T-helper 17 cell (primary cell): ENCODE measurements at places on chromosomes 12 and 14. TPM values are rescaled to one million over a fixed set of nuclear protein-coding genes. Genes with fewer than 3 reads are reported as not detected.

- DNase-seq = no peak
These were observed 235.3 kb downstream of the PLCZ1 start for GRCh38 chr12:18502422-18502968.

GRCh38 chr12:57836442-57837375, 9.8 kb downstream of the CTDSP2 start:
- no peak for DNase-seq

DNA sequence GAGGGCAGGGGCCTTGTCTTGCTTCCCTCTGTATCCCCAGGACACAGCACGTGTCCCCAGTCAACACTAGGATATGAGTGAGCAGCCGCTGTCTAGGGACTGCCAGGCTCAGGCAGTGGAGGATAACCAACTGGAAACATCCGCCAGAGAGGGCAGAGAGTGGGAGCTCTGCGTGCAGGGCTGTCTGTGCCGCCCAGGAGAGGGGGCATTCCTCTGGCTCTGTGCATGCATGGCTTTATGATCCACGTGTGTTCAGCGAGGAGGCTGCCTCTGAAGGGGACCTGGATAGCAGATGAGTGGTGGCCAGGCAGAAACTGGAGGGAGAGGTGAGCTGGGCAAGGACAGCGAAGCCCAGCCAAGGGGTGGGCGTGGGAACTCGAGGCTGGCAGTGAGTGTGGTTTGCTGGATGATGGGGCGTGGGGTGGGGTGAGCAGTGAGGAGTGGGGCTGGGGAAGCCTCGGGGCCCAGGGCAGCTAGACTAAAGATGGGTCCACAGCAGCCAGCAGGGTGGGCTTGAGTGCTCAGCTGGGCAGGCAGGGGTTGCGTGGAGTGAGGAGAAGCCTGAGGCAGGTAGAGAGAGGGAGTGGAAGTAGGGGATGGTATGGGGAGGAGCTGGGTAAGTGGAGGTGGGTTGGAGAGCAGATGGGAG, 72.9 kb downstream of the PRIMA1 start:
- no peak for DNase-seq

- no peak for DNase-seq
These were observed 211.8 kb downstream of the MSRB3 start for GRCh38 chr12:65490250-65490649.

- DNase-seq = no peak
These were observed at the start of gene CYP27B1 for GRCh38 chr12:57766464-57767304. Gene CYP27B1, minus strand, starts transcription at chr12:57767078. Its CDS starts 37 bp downstream, at chr12:57767041.

GRCh38 chr14:96598332-96598928, 96.2 kb downstream of the PAPOLA start:
- no peak for DNase-seq

GRCh38 chr12:100414739-100415138, 57.9 kb downstream of the SLC17A8 start:
- no peak for DNase-seq

DNA sequence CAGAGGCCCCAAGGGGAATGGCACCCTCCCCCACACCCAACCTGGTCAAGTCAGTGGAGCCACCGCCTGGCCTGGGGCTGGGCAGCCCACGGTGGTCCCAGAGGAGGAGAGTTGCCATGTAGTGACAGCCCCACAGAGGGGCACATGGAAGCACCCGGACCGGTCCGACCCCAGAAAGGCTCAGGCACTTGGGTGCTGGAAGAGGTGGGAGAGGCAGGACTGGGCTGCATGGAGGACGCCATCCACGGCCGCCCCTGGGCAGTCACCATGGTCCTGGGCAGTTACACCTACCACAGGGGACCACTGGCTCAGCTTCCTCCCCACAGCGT, 37.9 kb upstream of the TMEM179 start:
- no peak for DNase-seq

DNA sequence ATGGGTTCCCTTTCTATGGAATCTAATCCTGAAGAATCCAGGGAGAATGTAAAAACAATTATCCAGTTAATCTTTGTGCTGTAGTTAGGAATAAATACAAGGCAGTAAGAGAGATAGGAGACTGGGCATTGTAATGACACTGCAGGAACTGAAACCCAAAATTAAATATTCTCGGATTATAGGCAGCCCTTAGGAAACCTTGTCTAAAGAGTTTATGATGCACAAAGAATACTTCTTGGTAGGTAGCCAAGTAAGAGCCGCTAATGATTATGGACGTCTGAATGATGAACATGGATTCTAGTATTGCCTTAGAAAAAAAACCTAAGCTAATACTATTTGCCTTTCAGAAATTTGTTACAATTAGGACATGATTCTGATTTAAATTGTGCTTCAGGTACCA, 165.4 kb upstream of the LRIG3 start:
- DNase-seq = no peak

Gene SERPINA3
- not detected for total RNA-seq

Gene RFC5
- 15.8 TPM for total RNA-seq

Gene MARS1
- 175 TPM for total RNA-seq

Gene KCNH3
- 3.1 TPM for total RNA-seq

Gene ERP27
- total RNA-seq = 14.9 TPM

Gene GUCY2C
- not detected for total RNA-seq

Gene ASB2
- 2.3 TPM for total RNA-seq

Gene RASSF8
- total RNA-seq = not detected

Gene PIWIL1
- total RNA-seq = not detected
